ENCODE measurements at places on chromosomes 5 and 9.

DNA sequence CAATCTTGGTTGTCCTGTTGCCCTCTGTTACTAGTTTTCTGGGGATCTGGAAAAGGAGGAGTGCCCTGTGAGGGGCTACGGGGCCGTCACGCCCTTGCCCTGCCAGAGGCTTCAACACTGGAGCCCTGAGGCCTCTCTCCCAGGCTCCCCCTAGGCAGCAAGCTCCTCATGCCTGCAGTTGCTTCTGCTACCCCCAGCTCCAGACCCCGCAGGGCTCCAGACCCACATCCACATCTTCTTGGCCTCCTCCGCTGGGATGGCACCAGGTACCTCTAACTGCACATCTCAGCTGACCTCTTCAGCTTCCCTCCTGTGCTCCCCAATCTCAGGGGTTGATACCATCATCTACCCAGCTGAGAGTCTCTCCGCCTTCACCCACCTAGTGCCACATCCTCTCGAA lies 116.0 kb downstream of the ZNF354C start:
- DNase-seq = no peak

GRCh38 chr9:17204611-17205152 lies 69.8 kb downstream of the CNTLN start:
- no peak for DNase-seq

DNA sequence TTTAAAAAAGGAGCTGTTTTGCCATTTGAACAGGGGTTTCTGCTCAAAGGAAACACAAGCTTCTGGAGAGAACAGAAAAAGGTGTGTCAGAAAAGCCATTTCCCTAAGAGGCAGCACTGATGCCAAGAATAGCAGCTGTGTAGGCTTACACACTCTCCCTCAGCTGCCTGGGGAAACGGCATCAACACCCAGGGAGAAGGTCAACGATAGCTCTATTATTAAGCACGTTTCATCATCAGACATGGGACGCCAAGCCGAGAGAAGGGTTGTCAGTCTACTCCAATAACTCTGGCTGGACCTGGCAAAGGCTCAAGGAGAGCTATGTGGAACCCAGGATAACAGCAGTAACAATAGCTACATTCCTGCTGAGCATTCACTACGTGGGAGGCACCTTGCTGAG lies 314.2 kb downstream of the CDK5RAP2 start:
- no peak for DNase-seq

GRCh38 chr5:110663525-110663924 lies 62.9 kb downstream of the TMEM232 start:
- no peak for DNase-seq

DNA sequence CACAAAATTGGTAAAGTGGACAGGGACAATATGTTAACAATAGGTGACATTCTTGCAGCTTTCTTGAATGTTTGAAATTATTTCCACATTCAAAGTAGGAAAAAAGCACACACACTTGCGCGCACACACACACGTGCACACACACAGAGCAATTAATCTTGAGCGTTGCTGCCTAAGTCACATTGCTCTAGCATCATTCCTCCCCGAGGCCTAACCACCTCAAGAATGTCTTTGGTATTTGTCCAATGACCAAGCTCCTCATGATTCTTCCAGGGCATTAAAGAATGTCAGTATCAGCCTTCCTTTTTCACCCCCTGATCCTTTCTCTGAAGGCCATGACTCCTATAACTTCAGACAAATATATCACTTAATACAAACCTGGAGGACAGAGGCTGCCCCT lies 198.1 kb downstream of the NPR3 start:
- DNase-seq = no peak

DNA sequence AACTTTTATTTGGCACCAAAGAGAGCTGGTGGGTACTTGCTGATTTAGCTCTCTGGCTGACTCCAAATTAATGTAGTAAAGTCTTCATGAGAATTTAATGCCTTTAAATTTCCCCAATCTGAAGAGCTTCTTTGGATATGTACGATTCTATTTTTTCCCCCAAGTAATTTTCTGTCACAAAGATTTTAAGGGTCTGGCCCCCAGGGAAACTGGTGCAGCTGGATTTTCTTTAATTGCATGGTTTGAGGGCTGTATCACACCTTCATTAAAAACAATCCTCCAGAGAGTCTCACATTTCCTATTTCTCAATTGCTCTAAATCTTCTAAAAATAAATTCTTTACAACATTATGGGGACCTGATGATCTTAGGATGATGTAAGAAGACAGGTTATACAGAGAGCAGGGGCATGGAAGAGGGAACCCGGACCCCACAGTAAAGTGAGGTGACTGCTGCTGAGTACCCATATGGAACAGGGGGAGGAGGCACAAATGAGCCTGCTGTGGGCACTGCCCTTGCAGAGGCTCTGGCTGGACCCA lies 158.9 kb downstream of the ENTREP1 start:
- no peak for DNase-seq

GRCh38 chr5:116482394-116482793 lies 92.2 kb downstream of the SEMA6A start:
- no peak for DNase-seq

- DNase-seq = no peak
Observed at GRCh38 chr5:109388407-109388806, 21.4 kb downstream of the PJA2 start.

DNA sequence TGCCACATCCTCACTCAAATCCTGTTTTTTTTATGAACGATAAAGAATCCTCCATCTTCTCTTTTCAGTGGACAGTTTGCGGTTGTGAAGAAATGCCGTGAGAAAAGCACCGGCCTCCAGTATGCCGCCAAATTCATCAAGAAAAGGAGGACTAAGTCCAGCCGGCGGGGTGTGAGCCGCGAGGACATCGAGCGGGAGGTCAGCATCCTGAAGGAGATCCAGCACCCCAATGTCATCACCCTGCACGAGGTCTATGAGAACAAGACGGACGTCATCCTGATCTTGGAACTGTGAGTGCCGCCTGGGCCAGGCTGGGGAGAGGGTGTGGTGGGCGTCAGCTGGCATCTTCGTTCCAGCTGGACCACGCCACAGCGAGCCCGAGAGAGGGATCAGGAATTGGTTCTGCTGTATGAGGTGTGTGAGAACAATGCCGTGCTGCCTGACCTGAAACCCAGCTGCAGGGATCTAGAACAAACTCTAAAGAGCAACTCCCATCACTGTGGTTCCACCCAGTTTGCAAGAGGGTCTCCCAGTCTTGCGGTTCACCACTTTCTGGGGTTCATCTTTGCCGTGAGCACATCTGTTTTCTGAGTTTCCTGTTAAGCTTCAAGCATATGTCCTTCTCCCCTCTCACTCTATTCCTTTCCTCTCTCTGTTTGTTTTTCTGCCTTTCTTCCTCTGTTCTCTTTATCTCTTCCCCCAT lies 107.4 kb downstream of the DAPK1 start:
- no peak for DNase-seq

- DNase-seq = no peak
Observed at GRCh38 chr9:127081250-127082185, 40.9 kb downstream of the ANGPTL2 start.

DNA sequence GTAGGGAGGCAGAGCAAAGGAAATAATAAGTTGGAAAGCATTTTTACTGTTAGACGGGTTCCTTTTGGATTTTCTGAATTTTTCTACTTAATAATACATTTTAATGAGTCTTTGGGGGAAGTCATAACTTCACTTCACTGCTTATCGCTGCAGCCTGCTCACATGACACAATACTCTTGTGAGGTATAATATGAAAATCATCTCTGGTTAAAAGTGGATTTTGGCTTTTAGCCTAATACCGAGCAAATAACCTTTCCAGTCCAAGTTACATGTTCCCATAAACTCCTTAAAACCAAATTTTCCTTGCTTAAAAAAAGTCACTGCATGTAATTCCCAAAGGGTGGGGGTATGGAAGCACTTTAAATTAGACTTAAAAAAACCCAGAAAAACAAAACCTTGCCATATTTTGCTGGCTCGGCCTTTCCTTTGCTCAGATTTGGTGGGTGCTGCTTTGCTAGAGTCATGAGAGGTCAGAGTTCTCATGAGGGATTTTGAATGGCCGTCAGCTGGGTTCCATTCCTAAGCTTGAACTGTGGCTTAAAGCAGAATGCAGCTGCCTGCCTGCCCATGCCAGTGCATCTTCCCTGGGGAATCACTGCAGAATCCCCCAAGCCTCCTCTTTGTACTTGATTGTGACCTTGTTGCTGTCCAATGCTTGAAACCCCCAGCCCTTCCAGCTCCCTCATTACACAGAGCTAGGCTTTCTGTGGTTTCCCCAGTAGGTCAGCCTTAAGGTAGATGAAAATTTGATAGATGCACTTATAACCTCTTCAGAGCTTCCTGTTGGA lies 331.8 kb downstream of the KDM4C start:
- DNase-seq = no peak

All from activated CD4-positive, alpha-beta T cell treated with anti-CD3 and anti-CD28 coated beads for 4 hours (primary cell).